ENCODE measurements at places on chromosomes 1 and 21. TPM values are rescaled to one million over a fixed set of nuclear protein-coding genes. Genes with fewer than 3 reads are reported as not detected.

The LCE1B gene
- total RNA-seq: not detected

The CAP1 gene
- total RNA-seq: 441 TPM

The AQP10 gene
- total RNA-seq: not detected

The GIPC2 gene
- total RNA-seq: 41.4 TPM

The JAM2 gene
- total RNA-seq: not detected

The NKAIN1 gene
- 0.11 TPM for total RNA-seq

The AKR7A3 gene
- 0.09 TPM for total RNA-seq

The LDLRAP1 gene
- total RNA-seq: 16.6 TPM

The ZYG11A gene
- under 0.01 TPM for total RNA-seq

The STUM gene
- total RNA-seq: 0.33 TPM

The APCS gene
- total RNA-seq: not detected

The SERTAD4 gene
- 0.11 TPM for total RNA-seq

The SPATA1 gene
- 1.2 TPM for total RNA-seq

The PTAFR gene
- total RNA-seq: 0.09 TPM

The CFAP107 gene
- not detected for total RNA-seq

The KCNA2 gene
- total RNA-seq: under 0.01 TPM

The OXCT2 gene
- 6.5 TPM for total RNA-seq

The TSNAX gene
- total RNA-seq: 38.3 TPM

The RCSD1 gene
- 27.4 TPM for total RNA-seq

The LPAR3 gene
- total RNA-seq: 0.11 TPM

The PPFIA4 gene
- 0.11 TPM for total RNA-seq

The SLC44A5 gene
- total RNA-seq: 8.7 TPM

The DDAH1 gene
- 47.8 TPM for total RNA-seq

The UTP25 gene
- total RNA-seq: 4.7 TPM

The VCAM1 gene
- 0.43 TPM for total RNA-seq

The BMP8B gene
- under 0.01 TPM for total RNA-seq

The FCAMR gene
- total RNA-seq: not detected

The C2CD4D gene
- 0.26 TPM for total RNA-seq

The EXO1 gene
- 1.7 TPM for total RNA-seq

The NHLH2 gene
- total RNA-seq: not detected

The MFAP2 gene
- 20.9 TPM for total RNA-seq

The GREM2 gene
- total RNA-seq: not detected

The SLC6A9 gene
- 0.09 TPM for total RNA-seq

The TRPM2 gene
- 0.43 TPM for total RNA-seq

The HSPG2 gene
- 192 TPM for total RNA-seq

The NTRK1 gene
- not detected for total RNA-seq

The F11R gene
- 111 TPM for total RNA-seq

The CHAF1B gene
- 2.0 TPM for total RNA-seq

The DIO1 gene
- total RNA-seq: not detected

The TRIM45 gene
- 1.3 TPM for total RNA-seq

The FCGR1A gene
- not detected for total RNA-seq

The TMEM269 gene
- total RNA-seq: under 0.01 TPM

The MARK1 gene
- total RNA-seq: 4.1 TPM

The HCRTR1 gene
- total RNA-seq: 5.3 TPM

The KANK4 gene
- total RNA-seq: not detected

The RAB7B gene
- total RNA-seq: under 0.01 TPM

The TRIM33 gene
- 27.6 TPM for total RNA-seq

The SPRR2F gene
- not detected for total RNA-seq

The FCGR2B gene
- total RNA-seq: not detected

The ATP1A4 gene
- not detected for total RNA-seq

The LRRC71 gene
- total RNA-seq: 0.11 TPM

All from dermis lymphatic vessel endothelial cell (primary cell).